ENCODE measurements at places on chromosomes 7 and 10.

DNA sequence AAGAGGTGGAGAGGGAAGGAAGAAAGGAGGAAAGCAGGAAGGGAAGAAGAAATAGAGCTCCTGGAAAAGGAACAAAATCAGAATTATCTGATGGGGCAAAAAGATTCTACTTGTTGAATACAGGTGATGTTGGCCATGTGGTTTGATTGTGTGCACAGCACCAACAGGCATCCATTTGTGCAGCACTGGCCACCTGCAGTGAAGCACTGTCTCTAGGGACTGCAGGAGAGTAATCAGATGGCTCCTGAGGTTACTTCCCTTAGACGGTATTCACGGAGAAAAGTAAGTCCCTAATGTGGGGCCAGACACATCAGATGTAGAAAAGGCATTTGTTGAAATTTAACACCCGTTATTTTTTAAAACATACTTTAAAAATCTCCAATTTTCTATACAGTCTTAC is 135.3 kb upstream of the VIPR2 start:
- no peak for DNase-seq

- peak; percentile 51 for DNase-seq
Measured at GRCh38 chr10:35640474-35640873, 1.6 kb downstream of the FZD8 start.

DNA sequence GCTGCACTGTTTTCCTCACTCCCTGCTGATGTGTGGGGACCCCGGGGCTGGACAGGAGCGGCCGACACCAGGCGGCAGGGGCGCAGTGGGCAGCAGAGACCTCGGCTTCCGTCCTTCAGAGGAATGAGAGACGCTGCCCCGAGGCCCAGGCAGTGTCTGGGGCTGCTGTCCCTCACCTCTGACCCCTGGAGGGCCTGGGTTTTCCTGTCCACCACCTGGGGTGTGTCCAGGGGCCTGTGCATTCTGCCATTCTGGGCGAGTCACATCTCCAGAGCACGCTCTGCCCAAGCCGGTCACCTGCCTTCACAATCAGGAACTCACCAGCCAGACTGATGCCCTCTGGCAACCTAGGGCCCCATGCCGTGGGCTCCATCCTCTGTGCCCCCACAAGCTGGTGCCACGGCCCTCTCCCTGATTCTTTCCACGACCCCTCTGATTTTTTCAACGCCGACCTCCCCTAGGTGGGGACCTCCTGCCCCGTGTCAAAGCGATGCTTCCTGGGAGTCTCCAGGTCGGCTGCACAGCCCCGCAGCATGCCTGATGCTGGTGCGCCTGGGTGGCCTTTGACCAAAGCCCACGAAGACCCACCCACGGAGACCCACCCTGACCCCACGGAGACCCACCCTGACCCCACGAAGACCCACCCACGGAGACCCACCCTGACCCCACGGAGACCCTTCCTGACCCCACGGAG is 53.7 kb upstream of the CFAP46 start:
- no peak for DNase-seq

- DNase-seq: peak; percentile 92
Measured at GRCh38 chr7:150994141-150994837, 3.5 kb downstream of the NOS3 start.

DNA sequence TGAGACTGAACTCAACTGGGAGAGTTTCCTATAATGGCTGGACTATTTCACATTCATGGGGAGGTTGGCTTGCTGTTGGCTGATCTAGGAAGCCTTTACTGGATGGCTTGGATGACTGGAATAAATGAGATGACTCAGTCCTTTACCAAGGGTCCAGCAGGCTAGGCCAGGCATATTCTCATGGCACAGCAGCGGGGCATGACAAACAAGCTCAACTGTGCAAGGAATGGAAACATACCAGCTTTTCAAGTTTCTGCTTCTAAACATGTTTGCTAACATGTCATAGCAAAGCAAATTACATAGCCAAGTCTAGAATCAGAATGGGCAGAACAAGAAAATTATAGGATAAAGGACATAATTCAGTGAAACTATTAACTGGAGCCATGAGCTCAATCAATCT is 46.8 kb upstream of the CRTAC1 start:
- DNase-seq: no peak

DNA sequence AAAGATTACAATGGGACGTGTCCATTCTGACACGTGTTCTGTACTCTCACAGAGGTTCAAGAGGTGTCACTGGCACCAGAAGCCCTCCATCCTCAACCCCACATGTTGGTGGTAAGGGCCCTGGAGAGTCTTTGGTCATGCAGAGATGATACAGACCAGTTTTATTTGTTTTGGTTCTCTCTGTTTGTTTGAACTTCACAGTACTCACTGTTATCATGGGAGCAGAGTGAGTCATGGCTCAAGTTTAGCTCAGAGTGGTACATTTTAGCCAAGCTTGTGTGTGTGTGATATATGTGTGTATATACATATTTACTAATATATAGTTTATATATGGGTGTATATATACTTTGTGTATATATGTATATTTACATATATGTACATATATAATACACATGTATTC is 935.6 kb downstream of the GRID1 start:
- DNase-seq: no peak

- DNase-seq: no peak
Measured at GRCh38 chr7:130914554-130915294, 180.7 kb upstream of the KLF14 start.

DNA sequence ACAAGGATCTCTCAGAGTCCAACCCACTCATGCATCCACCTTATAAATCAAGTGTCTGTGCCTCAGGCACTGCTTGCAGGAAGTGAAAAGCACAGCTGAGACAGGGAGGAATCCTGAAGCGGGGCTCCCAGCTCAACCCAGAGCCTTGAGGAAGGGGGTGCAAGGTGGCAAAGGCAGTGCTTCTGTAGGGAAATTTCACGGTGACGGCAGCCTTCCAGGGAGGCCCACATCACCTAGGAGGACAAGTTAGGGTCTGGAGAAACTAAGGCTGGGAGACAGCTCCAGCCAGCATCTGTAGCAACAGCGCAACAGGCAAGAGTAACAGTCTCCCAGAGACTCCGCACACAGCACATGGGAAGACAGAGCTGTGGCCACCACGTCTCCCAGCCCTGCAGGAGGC is 2.7 kb downstream of the AOC1 start:
- no peak for DNase-seq

GRCh38 chr7:50356212-50356944 is 51.9 kb downstream of the IKZF1 start:
- no peak for DNase-seq

DNA sequence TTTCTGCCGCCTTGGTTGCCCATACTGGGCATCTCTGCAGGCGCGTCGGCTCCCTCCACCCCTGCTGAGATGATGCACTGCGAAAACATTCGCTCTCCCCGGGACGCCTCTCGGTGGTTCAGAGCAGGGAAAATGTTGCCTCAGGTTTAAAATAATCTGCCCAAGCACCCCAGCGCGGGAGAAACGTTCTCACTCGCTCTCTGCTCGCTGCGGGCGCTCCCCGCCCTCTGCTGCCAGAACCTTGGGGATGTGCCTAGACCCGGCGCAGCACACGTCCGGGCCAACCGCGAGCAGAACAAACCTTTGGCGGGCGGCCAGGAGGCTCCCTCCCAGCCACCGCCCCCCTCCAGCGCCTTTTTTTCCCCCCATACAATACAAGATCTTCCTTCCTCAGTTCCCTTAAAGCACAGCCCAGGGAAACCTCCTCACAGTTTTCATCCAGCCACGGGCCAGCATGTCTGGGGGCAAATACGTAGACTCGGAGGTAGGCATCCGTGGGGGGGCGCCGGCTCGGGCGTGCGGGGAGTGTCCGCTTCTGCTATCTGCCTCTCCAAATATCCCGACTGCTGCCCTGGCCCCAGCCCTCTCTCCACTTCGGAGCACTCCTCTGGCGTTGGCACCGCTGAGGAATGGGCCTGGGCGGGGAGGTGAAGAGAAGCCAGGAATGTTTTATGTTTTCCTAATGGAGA is at the start of gene CAV1:
Gene CAV1, plus strand, starts transcription at position 428 of the 689 bp plus-strand sequence. Its CDS starts 27 bp downstream, at position 455.
- DNase-seq: peak; percentile 85

DNA sequence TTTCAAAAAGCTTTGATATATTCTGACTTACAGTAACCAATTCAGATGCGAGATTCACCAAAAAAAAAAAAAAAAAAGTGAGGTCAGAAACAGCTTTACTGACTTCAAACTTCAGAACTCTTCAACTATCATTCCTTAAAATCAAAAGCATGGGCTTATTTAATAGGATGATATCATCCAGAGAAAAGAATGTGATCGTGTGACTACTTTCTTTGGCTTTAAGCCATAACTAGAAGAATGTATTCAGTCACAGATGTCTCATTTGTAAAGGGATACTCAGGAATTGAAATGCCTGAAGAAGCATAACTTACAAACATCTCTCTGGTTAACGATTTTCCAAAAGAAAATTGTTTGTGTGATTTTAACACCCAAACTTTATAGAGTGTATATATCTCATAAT is 11.5 kb downstream of the TPK1 start:
- DNase-seq: no peak

- no peak for DNase-seq
Measured at GRCh38 chr10:59393349-59393748, 31.0 kb upstream of the FAM13C start.

DNA sequence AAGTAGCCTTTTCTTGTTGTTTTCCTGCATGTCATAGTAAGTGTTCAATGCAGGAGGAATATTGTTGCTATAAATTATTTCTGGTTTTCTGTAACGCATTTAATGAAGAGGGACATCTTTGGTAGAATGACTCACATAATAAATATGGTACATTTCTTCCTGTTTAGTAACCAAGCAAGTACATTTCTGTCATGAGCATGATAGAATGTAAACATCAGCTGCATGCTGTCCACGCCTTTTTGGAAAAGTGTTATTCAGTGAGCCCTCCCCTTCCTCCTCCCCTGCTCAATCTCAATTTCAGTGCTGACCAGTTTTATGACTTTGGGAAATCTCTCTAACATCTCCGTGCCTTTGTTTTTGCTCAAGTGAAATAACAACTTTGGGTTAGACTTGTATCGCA is 664.0 kb downstream of the XPNPEP1 start:
- no peak for DNase-seq

- no peak for DNase-seq
Measured at GRCh38 chr10:87896216-87896615, 32.8 kb downstream of the PTEN start.

GRCh38 chr10:117007080-117007479 is 2.1 kb upstream of the SHTN1 start:
- DNase-seq: peak; percentile 24

- DNase-seq: no peak
Measured at GRCh38 chr10:91391920-91392319, 18.2 kb upstream of the HECTD2 start.

GRCh38 chr7:18593602-18594279 is 98.2 kb downstream of the HDAC9 start:
- DNase-seq: no peak

DNA sequence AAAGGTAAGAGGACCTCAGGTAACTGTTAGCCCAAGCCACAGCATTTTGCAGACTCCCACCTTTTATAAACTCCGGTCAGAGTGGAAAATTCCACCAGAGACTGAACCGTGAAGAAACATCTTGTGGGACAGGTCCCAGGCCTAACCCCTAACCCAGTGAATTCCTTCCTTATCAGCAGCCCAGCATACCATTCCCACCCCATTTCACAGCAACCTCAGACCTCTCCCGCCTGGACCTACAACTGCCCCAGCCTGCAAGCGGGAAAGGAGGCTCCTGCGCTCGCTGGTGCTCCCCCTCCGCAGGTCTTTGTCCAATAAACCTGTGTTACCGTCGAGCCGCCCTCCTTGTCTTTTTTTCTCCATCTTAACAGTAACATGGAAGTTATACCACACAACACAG is 736.6 kb downstream of the MAGI2 start:
- DNase-seq: no peak

GRCh38 chr7:91565499-91566401 is 301.5 kb downstream of the FZD1 start:
- DNase-seq: no peak

DNA sequence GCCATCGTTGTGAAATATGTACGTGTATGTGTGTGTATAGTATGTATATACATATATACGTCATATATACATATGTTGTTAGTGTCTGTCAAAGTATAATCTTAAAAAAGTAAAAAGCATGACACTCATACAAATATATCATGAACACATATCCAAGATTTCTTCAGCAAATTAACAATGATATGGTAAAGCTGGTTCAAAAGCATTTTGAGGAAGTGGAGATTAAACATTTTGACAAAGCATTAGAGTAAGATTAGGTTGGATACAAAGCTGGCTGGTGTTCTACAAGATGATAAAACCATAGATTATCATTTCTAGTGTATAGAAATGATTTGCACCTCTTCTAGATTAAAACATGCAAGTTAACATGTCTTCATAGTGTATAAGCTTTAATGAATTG is 771 bp upstream of the NUDCD3 start:
- no peak for DNase-seq

GRCh38 chr7:101564778-101565211 is 64.3 kb downstream of the MYL10 start:
- DNase-seq: peak; percentile 11

GRCh38 chr7:76051840-76052239 is 3.9 kb downstream of the MDH2 start:
- DNase-seq: no peak

DNA sequence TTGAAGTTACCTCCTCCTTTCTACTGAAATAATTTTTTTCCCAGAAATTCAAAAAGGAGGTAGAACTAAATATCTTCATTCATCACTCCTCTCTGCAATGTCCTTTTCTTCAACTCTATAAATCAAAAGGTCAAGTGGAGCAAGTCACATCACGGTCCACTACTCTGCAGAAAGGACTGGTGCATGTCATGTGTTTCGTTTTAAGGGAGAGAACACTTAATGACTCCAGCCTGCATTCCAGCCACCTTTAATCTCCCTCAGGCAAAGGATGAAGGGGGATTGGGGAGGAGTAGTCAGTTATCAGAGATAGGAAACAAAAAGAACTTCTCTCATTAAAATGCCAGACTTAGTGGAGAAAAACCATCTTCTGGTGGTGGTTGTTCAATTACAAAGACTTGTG is 78.9 kb downstream of the ANK3 start:
- no peak for DNase-seq

- peak; percentile 16 for DNase-seq
Measured at GRCh38 chr7:3164380-3164792, 120.7 kb upstream of the CARD11 start.

GRCh38 chr7:119724041-119724792 is 548.8 kb upstream of the KCND2 start:
- no peak for DNase-seq

GRCh38 chr10:34114914-34115313 is 700.2 kb downstream of the PARD3 start:
- no peak for DNase-seq

- DNase-seq: no peak
Measured at GRCh38 chr10:132676193-132676891, 109.6 kb downstream of the NKX6-2 start.

- DNase-seq: no peak
Measured at GRCh38 chr7:148918058-148918596, 34.0 kb upstream of the EZH2 start.
